ENCODE measurements at places on chromosomes 7 and 10. TPM values are rescaled to one million over a fixed set of nuclear protein-coding genes. Genes with fewer than 3 reads are reported as not detected.

AKR1C8 gene
- 0.63 TPM for total RNA-seq

KLF14 gene
- total RNA-seq: not detected

PLXDC2 gene
- not detected for total RNA-seq

STK31 gene
- not detected for total RNA-seq

SPDYE2B gene
- total RNA-seq: 0.15 TPM

ABCC2 gene
- 0.73 TPM for total RNA-seq

GRCh38 chr10:13860886-13861285, 274.1 kb downstream of the PRPF18 start:
- DNase-seq: no peak
- H3K4me3 ChIP-seq: no peak overlapping the region
- H3K36me3 ChIP-seq: no peaks in the 10 kb centered on the region
- no peak overlapping the region for H3K27ac ChIP-seq

GRCh38 chr10:128725531-128725930, 599.3 kb upstream of the MKI67 start:
- H3K4me3 ChIP-seq: no peak overlapping the region
- H3K36me3 ChIP-seq: no peaks in the 10 kb centered on the region
- H3K4me1 ChIP-seq: no peaks in the 10 kb centered on the region

- no peaks in the 10 kb centered on the region for H3K36me3 ChIP-seq
- H3K4me1 ChIP-seq: no peaks in the 10 kb centered on the region
- DNase-seq: no peak
- H3K4me3 ChIP-seq: no peak overlapping the region
Measured at GRCh38 chr7:121077165-121077630, 88.7 kb downstream of the CPED1 start.

DNA sequence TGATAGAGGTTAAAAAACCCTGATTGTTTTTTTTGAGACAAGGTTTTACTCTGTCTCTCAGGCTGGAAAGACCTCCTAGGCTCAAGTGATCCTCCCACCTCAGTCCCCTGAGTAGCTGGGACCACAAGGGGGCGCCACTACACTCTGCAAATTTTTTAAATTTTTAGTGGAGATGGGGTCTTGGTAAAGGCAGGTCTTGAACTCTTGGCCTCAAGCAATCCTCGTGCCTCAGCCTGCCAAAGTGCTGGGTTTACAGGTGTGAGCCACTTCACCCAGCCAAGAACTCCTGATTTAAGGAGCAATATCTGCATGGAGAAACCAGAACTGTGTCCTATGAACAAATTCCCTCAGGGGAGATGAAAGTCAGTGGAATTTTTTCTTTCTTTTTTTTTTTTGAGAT, 7.3 kb upstream of the KLHDC10 start:
- no peak overlapping the region for H3K4me3 ChIP-seq
- no peak overlapping the region for H3K27ac ChIP-seq
- peaks cover 5% of the 10 kb centered on the region for H3K27me3 ChIP-seq
- DNase-seq: peak; percentile 72

- no peaks in the 10 kb centered on the region for H3K27me3 ChIP-seq
- peak; percentile 41 for DNase-seq
- H3K27ac ChIP-seq: no peak overlapping the region
- H3K36me3 ChIP-seq: peaks cover 37% of the 10 kb centered on the region
- peaks cover 9% of the 10 kb centered on the region for H3K4me1 ChIP-seq
Measured at GRCh38 chr7:44072364-44073231, 7.2 kb upstream of the PGAM2 start.

GRCh38 chr10:44383749-44384600, 922 bp downstream of the CXCL12 start:
- H3K4me1 ChIP-seq: peaks cover 4% of the 10 kb centered on the region
- H3K4me3 ChIP-seq: no peak overlapping the region
- H3K27ac ChIP-seq: no peak overlapping the region
- no peaks in the 10 kb centered on the region for H3K36me3 ChIP-seq
- H3K27me3 ChIP-seq: peaks cover 32% of the 10 kb centered on the region
